SK-N-SH treated with all-trans-retinoic acid at 6 μM for 48 hours (cell line): ENCODE measurements at places on chromosomes 4 and X.
A peak's percentile ranks its signal among the peaks of the same experiment; 100 is the strongest.

DNA sequence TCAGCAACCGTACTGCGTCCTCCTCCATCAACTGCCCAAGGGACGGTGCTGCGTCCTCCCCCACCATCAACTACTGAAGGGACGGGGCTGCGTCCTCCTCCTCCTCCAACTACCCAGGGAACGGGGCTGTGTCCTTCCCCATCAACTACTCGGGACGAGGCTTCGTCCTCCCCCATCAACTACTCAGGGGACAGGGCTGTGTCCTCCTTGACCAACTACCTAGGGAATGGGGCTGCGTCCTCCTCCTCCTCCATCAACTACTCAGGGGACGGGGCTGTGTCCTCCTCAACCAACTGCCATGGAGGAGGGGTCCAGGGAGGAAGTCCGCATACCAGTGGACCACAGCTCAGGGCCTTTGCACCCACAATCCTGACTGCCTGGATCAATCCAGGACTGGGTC lies 24.4 kb downstream of the PPP2R3B start:
- ATAC-seq = no peak

DNA sequence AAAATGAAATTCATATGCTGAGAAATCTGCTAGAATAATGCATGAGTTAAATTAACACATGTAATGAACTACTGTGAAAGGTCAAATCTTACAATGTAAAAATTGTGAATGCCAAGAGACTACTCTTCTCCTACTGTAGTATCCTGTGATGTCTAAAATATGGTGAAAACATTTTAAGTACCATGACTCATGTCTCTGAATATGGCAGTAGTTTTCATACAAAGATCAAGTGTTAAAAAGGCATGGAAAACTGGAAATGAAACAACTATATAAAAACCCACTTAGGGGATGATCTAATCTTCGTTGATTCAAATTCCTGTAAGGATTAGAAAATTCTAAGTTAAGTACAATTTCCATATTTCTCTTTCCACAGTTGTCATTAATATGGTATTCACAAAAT lies 221.3 kb downstream of the PPP3CA start:
- ATAC-seq = peak; percentile 71

GRCh38 chrX:21734175-21734574 lies 23.7 kb downstream of the SMPX start:
- no peak for ATAC-seq

GRCh38 chr4:15161439-15161838 lies 159.2 kb downstream of the CPEB2 start:
- no peak for ATAC-seq

- no peak for ATAC-seq
Measured at GRCh38 chrX:51026862-51027261, 116.3 kb downstream of the BMP15 start.
